CD4-positive, alpha-beta T cell (primary cell): ENCODE measurements at places on chromosomes 7 and 10. TPM values are rescaled to one million over a fixed set of nuclear protein-coding genes. Genes with fewer than 3 reads are reported as not detected.

DNA sequence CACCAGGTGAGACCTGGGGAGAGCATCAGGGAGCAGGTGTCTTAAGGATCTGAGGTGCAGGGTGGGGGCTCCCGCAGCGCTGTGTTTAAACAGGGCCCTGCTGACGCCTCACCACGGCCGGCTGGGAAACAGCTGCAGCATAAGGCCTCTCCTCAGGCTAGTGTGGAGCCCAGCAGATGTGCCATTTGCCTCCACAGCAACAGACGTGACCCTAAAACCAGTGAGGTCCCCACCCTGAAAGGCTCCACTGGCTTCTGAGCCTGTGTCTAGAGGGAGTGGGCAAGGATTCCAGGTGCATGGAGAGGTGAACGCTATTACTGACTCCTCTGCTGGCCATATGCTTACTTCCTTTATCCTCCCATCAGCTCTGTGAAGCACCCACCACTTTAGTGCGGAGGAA is 47.8 kb downstream of the SYPL1 start:
- no peak for DNase-seq

DNA sequence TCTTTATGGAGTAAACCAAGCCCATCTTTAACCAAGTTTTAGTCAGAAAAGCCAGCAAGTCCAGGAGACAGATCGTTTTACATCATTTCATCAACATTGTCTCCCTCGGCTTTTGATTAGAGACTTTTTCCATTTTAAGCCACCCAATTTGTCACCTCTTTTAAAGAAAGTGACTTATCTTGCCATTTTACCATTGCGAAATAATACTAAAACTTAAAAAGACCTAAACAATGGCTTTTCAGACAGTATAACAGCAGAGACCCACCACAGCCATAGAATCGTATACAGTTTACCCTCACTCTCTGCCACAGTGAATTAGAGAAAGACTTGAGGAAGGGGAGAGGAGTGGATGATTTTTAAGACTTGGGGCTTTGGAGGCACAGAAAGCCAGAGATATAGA is 359.7 kb upstream of the C7orf33 start:
- DNase-seq = no peak

DNA sequence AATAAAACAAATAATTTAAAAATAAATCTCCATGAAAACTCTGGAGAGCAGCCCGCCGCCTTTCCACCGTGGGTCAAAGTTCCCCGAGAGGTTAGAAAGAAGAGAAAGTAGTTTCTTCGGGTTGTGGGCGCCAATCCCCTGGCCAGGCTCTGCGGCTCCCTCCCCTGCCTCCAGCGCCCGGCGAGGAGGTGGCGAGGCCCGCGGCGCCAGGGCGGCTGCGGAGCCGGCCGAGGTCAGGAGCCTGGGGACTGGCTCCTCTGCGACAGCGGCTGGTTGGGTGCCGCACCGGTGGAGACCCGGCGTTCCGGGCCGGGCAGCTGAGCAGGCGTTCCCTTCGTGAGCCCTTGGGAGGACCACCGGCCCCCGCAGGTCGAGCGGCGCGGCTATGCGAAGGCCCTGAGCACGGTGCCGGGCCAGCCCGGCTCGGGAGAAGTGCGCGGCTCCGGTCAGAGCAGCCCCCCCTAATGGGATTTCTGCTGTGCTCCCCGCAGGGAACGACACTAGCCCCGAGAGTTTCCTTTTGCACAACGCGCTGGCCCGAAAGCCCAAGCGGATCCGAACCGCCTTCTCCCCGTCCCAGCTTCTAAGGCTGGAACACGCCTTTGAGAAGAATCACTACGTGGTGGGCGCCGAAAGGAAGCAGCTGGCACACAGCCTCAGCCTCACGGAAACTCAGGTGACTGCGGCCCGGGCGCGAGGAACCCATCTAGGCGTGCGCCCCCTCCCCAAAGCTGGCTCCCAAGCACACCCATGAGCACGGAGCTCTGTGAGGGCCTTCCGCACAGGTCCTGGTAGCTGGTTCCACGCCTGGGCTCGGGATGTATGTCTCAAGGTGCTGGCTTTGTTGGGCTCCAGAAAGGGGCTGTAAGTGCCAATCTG is 2.8 kb downstream of the EMX2 start:
- DNase-seq = no peak

DNA sequence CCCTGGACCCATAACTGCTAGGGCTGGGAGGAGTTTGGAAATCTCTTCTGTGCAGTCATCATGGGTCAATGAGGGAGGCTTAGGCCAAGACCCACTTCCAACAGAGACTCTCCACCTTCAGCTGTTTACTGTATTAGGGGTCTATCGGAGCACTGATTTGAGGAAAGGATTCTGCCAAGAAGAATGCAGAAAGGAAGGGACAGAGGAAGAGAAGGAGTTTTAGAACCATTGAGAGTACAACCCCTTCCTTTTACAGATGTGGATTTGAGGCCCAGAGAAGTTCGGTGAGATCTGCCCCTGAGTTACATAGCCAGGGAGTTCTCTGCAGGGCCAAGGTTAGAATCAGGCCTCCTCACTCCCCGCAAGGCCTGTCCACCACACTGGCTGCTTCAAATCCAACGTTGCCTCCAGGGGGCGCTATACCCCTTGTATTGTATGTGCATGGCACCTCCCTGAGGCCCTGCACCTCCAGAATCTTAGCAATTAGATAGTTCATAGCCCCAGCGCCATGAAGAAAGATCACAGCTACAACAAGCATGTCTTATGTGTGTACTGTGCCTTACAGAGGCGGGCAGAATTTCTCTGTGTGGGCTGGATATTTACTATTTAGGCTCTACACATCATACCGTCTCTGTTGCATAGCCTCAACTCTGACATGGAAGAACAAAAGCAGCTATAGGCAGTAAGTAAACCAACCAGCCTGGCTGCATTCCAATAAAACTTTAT is 246.8 kb downstream of the SKIDA1 start:
- peak; percentile 44 for DNase-seq

- no peak for DNase-seq
Observed at GRCh38 chr10:129552119-129552518, 85.1 kb downstream of the MGMT start.

GRCh38 chr10:88960802-88961201 is 8.2 kb upstream of the ACTA2 start:
- no peak for DNase-seq

IFRD1 gene
- 205 TPM for total RNA-seq

DNA sequence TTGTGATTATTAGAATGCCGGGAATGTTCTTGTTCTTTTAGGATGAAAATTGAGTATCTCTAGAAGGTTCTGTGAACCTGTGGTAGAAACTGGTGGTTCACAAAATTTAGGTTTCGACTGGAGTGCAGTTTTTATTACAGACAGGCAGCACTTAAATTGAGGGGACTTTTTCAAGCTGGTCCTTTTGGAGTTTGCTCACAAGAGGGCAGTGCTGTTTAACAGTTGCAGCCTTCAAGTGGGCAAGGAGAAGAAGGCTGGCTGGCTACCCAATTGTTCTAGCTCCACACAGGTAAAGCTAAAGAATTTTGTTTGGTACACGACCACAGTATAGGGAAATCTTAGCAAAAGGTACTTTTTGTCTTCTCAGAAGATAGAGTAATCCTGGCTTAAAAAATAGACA is 233.6 kb downstream of the SNX13 start:
- no peak for DNase-seq

ASB10 gene
- total RNA-seq = not detected

CCDC186 gene
- total RNA-seq = 55.9 TPM

DNA sequence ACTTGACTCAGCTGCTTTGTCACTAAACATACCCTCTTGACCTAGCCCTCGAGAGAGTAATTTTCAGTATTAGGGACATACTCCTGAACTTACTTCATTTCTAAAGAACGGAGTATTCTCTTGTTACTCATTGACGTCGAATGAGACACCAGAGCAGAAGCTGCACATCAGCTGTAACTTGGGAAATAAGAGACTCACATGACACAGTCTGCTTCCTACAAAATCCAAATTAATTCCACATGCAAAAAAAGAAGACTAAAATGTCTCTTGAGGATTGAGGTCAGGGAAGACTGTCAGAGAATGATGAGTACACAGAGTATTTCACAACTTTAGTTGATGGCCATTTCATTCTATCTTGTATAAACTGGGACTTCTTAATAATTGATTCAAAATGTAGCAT is 114.7 kb upstream of the EGFR start:
- no peak for DNase-seq

- no peak for DNase-seq
Observed at GRCh38 chr7:130224210-130224609, 16.6 kb downstream of the SSMEM1 start.

FZD1 gene
- total RNA-seq = 0.28 TPM

GPAM gene
- total RNA-seq = 4.8 TPM

HOXA9 gene
- not detected for total RNA-seq

GIMAP4 gene
- 23.6 TPM for total RNA-seq

DNA sequence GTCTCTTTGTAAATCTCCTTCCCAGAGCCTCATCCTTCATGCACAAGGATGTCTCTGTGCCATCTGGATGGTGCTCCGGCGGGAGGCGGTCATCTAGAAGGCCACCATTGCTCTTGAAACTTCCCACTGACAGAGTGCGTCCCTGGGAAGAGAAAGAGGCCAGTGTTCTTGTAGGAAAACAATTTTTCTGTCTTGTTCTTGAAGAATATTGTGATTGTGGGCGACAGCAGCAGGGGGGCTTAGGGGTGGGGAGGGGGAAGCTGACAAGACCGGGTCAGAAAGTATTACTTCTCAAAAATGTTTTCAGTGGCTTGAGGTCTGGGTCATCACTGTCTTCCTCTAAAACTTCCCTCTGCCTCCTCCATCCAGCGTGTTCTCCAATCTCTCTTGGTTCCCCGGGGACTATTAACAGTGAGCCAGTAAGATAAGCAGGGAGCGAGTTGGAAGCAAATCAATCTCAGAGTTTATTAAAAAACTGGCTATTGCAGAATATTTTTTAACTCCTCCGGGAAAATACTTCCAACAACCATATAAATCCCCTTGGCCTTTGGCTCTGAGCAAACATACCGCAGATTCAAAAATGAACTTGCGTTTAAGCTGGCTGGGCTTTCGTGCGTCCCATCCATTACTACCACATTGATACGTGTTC is 597.8 kb upstream of the MGMT start:
- no peak for DNase-seq

C10orf105 gene
- 0.25 TPM for total RNA-seq

- DNase-seq = no peak
Observed at GRCh38 chr10:129397198-129397974, 69.7 kb upstream of the MGMT start.

ANKRD61 gene
- total RNA-seq = not detected

TMEM270 gene
- total RNA-seq = not detected

FEZF1 gene
- total RNA-seq = not detected

GRCh38 chr10:129764011-129764900 is 199.8 kb downstream of the EBF3 start:
- DNase-seq = no peak

GRID2IP gene
- total RNA-seq = 0.39 TPM

CPN1 gene
- not detected for total RNA-seq

DNA sequence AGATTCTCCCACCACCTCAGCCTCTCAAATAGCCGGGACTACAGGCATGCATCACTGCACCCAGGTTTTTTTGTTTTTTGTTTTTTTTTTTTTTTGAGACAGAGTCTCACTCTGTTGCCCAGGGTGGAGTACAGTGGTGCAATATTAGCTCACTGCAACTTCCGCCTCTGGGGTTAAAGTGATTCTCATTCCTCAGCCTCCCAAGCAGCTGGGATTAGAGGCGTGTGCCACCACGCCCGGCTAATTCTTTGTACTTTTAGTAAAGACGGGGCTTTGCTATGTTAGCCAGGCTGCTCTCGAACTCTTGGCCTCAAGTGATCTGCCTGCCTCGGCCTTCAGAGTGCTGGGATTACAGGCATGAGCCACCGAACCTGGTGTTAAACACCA is 107.5 kb upstream of the KIF5B start:
- no peak for DNase-seq

GRCh38 chr7:151875942-151876898 is 695 bp downstream of the PRKAG2 start:
- peak; percentile 83 for DNase-seq

- DNase-seq = no peak
Observed at GRCh38 chr10:6739530-6740174, 159.6 kb upstream of the PRKCQ start.

GRCh38 chr10:91034494-91035159 is 113.7 kb upstream of the ANKRD1 start:
- DNase-seq = no peak

CALCR gene
- not detected for total RNA-seq

- DNase-seq = no peak
Observed at GRCh38 chr7:140881507-140882228, 43.1 kb downstream of the BRAF start.

- peak; percentile 85 for DNase-seq
Observed at GRCh38 chr7:141701489-141702046, 398 bp downstream of the DENND11 start.

DNA sequence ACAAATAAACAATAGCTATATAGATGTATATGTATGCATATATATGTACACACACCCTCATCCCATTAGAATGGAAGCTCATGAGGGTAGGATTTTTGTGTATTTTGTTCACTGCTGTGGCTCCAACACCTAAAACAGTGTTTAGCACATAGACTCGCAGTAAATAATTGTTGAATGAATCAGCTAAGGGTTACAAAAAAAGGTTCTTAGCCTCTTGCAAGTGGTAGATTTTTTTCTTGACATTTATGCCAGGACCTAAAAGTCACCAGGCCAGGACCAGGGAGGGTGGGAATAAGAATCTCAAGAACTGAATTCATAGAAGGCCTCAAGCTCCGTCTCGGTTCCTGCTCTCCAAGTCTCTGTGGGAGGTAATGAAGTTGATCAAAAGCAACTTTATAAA is 82.5 kb upstream of the CAPZA2 start:
- DNase-seq = no peak

- no peak for DNase-seq
Observed at GRCh38 chr10:75208181-75208580, 2.4 kb upstream of the VDAC2 start.

EPHA1 gene
- total RNA-seq = 16.0 TPM

LIPF gene
- not detected for total RNA-seq

DNA sequence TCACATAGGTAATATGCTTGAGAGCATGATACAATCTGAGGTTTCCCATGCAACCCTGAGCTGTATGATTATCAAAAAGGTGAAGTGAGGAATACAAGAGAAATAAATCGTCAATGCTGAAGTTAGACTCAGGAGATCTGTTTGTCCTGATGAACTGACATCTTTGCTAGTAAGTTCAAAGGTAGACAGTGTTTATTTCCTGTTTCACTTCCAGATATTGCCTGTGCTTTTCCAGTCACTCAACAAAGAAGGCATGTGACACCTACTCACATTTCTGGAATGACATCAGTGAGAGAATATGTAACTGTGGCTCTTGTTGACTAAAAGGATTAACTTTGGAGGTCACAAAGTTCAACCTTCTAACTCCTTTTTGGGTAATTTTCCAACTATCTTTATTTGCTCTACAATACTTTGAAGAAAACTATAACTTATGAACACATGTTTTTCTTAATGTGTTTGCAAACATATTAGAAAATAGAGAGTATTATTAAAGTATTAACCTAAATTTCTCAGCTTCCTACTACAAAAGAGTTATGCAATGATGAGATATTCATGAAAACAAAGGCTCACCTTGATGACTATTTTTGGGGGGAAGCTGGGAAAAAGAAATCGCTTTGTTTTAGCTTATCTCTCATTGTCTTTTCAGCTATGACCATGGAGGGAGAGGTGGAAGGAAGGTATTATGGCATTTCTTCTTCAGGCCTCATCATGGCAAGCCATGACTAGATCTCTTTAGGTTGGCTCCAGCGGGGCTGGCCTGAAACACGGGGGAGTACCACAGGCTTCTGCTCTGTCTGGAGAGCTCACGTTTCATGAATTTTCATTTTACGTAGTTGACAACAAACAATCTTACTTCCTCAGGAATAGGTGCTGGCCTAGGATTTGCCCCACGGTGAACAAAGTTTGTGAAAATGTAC is 214.7 kb upstream of the SLC26A5 start:
- DNase-seq = no peak

EBLN1 gene
- not detected for total RNA-seq
